H54 (cell line): ENCODE measurements at places on chromosomes 12 and 14.

DNA sequence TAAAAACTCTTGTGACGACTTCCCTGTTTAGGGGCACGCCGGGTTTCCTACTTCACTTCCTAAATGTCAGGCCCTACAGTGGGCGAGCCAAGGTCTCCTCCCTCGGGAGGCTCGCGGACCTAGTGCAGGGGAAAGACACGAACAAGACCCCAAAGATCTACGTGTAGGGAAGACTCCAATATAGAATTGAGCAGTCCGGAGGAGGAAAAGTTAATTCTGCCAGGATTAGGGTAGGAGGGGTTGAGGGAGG, 564 bp downstream of the ATXN3 start:
- no peak for DNase-seq

DNA sequence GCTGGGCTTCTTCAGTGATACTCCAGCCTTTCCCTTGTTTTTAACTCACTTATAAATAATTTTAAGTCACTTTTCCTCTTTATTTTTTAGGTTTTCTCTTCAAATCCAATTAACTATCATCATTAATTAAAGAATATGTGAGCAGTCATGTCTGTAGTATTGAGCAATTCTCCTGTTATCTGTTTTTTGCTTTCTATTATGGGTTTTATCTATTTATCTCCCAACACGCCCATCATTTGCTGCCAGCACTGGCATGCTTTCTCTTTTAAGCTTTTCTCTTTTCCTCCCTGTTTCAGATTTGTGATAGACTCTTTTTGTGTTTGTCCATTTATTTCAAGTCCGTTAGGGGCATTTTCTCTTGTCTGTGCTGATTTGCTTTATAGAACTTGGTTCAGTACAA, 72.3 kb downstream of the CRADD start:
- no peak for DNase-seq

GRCh38 chr12:93243689-93244513, 133.8 kb upstream of the NUDT4 start:
- no peak for DNase-seq

DNA sequence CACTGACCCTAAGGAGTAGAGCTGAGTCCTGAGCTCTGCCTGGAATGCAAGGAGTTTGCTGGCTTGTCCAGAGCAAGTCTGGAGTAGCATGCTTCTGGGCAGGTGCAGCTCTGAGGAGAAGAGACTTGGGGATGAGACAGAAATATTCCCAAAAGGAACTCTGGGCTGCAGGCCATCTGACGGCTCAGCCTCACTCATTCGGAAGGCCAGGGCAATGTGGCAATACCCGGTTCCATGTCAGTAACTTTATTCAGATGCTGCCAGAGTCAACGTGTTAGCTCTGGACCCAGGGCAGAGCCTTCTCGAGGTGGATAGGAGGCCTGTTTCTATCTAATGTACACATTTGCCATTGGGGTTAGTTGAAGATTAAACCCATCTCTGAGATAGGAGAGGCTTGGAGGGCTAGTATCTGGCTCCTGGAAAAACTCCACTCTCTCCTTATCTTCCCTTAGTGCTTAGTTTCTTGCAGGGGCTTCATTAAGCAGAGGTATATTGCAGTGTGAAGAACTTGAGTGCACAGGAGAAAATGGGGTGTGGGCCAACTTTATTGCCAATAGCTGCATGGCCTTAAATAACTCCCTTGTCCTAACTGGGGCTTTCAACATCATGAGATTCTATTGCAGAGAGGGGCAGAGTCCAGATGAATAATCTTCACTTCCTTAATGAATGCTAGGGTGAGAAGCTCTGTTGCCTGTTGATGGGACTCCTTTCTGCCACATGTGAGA, 65.6 kb downstream of the NTF3 start:
- DNase-seq = no peak

GRCh38 chr14:71141701-71142374, 234.6 kb downstream of the PCNX1 start:
- DNase-seq = no peak

- DNase-seq = no peak
Measured at GRCh38 chr12:78929075-78929418, 64.5 kb downstream of the SYT1 start.
